LHCN-M2 (cell line): ENCODE measurements at places on chromosomes 5 and 9. TPM values are rescaled to one million over a fixed set of nuclear protein-coding genes. Genes with fewer than 3 reads are reported as not detected.

DNA sequence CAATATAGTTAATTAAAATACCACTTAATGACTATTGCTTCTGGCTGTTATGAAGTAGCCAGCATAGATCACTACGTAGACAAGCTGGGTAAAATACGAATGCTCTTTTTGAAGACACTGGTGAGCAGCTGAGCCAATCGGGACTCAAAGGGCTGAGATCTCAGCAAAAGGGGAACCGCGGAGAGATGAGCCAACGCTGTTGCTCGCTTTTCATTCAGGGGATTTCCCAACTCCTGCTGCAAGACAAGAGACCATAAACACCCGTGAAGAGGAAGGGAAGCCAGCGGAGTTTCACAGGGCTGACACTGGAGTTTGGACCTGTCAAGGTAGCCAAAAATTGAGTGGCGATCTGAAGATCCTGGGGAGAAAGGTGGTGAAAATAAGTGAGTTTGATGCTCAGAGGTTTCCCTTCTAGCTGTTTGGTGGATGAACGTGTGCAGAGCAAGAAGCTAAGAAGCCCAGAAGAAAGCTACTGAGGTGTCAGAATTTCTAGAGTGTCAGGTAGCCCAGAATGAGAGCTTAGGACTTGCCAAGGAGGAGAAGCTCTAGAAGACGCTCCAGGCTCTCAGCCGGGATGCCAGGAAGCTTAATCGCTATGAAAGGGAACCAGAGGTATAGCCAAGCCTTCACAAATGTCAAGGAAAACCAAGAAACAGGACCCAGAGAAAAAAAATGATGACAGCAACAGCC lies 79.6 kb upstream of the RNU6ATAC start:
- DNase-seq = no peak

GRCh38 chr9:94895668-94896067 lies 169.2 kb downstream of the AOPEP start:
- no peak for DNase-seq

- peak; percentile 62 for DNase-seq
Measured at GRCh38 chr9:128138001-128138400, 10.5 kb upstream of the PTGES2 start.

DNA sequence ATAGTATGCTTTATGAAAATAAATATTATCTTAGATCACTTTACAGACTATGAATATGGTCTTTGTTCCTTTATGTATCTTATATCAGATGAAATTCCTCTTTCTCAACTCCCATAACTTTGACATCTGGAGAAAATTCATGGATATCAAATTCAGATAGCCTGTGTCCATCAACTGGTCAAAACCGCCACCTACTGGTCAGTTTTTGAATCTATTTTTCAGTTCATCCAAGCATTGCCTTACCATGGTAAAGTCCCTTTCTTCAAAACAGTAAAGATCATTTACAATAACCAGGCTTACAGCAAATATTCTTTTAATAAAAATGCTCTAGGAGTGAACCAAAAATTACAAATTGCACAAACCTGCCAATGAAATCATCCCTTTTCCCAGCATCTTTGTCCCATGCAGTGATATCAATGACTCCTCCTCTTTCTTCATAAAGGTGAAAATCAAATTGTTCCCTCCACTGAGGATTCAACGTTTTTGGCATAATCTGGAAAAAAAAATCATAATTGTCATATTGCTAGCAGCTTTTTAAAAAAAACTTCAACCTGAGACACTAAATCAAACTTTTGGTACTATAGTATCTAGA lies 290.5 kb downstream of the SLF1 start:
- DNase-seq = peak; percentile 57

DNA sequence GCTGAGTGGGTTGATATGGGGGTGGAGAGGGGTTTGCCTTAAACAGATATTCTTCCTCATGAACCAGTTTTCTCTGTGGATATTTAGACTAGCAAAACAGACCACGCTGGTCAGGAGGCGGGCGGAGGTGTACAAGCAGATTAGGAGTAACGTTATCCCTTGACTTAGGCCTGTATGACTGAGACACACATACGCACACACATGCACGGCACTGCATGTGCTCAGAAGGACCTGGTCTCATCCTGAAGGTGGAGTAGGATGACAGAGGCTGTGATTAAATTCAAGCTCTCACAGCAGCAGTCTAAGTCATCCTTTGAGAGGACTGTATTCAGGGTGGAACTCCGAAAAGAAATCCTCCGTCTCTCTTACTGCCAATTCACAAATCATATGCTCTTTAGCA lies 209.7 kb downstream of the DIRAS2 start:
- no peak for DNase-seq

GRCh38 chr9:28319981-28320380 lies 746.7 kb upstream of the C9orf72 start:
- no peak for DNase-seq

DNA sequence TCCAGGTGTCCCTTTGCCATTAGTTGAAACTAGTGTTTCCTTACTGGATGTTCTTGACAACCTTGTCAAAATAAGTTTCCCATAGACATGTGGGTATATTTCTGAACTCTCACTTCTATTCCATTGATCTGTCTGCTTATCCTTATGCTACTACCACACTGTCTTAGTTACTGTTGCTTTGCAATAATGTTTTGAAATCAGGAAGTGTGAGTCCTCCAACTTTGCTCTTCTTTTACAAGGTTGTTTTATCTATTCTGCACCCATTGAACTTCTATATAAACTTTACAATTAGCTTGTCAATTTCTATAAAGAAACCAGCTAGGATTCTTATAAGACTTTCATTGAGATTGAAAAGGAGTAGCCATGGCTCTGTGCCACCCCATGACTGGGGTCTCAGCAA lies 24.3 kb downstream of the CD14 start:
- DNase-seq = no peak

GRCh38 chr5:76805821-76806505 lies 12.9 kb upstream of the F2RL1 start:
- DNase-seq = peak; percentile 97

DNA sequence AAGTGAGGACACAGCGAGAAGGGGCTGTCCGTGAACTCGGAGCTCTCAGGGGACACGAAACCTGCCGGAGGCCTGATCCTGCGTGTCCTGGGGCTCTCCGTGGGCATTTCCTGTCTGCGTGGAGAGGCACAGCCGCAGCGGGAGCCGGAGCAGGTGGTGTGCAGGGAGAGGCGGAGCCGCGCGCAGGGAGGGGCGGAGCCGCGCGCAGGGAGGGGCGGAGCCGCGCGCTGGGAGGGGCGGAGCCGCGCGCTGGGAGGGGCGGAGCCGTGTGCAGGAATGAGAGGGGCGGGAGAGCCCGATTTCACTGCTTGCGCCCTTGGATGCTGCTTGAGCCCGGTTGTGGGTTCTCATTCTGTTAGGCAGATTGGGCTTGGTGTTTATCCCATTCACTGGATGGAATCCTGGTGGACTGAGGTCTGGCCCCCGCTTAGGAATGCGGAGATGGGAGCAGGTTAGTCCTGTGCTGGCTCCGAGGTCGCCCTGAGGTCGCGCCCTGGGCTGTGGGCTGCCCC lies 26.7 kb downstream of the NDUFS6 start:
- DNase-seq = no peak

- DNase-seq = peak; percentile 61
Measured at GRCh38 chr5:181261320-181262049, 542 bp upstream of the TRIM52 start.

DNA sequence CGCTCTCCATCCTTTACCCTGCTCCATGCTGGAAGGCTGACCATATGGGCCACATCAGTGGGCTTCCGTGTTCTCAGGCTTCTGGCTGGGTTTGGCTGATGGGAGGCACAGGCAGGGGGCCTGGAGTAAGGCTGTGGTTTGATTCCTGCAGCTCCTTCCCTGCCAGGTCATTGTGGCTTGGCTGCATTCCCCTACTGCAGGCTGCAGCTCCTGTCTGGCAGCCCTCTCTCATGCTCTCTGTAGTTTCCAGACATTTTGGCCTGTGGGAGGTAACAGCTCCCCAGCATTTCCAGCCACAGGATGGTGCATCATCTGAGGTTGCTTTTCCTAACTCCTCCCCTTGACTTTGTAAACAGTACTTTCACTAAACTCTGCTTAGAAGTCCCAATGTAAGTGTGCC lies 102.0 kb upstream of the PTPN3 start:
- peak; percentile 55 for DNase-seq

DNA sequence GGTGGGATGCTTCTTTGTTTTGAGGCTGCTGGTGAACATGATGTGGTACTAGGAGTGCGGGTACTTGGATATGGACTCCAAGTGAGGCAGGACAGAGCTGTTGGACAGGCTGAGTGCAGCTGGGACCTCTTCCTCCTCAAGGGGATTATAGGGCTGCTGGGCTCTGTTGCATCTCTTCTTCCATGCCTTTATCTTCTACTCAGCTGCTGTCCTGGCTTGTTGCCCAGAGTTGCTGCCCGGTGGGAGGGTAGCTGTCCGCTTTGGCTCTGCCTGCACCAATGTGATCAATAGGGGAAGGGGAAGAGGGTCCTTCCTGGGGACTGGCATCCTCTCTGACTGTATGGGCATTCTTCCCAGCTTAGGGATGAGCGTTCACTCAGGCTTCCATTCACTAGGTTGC lies 1217.9 kb upstream of the ACO1 start:
- DNase-seq = no peak

DNA sequence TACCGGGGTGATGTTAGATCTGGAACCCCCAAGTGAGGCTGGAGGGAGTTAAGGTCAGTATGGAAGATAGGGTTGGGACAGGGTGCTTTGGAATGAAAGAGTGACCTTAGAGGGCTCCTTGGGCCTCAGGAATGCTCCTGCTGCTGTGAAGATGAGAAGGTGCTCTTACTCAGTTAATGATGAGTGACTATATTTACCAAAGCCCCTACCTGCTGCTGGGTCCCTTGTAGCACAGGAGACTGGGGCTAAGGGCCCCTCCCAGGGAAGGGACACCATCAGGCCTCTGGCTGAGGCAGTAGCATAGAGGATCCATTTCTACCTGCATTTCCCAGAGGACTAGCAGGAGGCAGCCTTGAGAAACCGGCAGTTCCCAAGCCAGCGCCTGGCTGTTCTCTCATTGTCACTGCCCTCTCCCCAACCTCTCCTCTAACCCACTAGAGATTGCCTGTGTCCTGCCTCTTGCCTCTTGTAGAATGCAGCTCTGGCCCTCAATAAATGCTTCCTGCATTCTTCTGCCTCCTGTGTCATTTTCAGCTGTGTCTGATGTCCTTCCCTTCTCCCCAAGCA lies 2.3 kb upstream of the MYOZ3 start:
- no peak for DNase-seq

DNA sequence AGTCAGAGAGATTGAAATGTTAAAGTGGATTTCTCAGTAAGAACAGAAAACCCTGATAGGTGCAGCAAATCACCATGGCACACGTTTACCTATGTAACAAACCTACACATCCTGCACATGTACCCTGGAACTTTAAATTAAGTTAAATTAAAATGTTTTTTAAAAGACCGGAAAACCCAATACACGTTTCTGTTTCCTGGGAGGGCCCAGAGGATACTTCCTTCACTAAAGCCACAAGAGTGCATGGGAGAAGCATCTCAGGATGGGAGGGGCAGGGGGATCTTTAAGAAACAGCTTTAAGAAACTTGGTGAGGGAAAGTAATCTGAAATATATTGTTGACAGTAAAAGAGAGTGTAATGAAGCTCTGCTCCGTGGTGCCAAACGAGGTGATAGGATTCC lies 164.7 kb upstream of the PTGER4 start:
- DNase-seq = no peak

DNA sequence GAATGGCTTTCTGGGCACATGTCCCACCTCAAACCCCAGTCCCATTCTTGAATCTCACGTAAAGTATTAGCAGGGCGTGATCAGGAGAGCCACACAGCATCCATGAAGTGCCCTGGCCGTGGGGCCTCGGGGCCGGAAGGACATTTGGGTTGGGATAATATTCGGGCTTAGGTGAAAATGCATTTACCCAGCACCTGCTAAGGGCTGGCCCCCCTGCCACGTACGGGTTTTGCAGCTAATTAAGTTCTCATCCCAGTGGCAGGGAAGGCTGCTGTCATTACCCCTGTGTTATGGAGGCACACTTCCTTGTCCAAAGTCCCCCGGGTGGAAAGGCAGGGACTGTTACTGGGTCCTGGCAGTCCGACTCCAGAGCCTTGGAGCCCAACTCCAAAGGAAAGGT lies 29.0 kb downstream of the ROPN1L start:
- no peak for DNase-seq

- peak; percentile 48 for DNase-seq
Measured at GRCh38 chr9:4887556-4887955, 94.8 kb downstream of the RCL1 start.

DNA sequence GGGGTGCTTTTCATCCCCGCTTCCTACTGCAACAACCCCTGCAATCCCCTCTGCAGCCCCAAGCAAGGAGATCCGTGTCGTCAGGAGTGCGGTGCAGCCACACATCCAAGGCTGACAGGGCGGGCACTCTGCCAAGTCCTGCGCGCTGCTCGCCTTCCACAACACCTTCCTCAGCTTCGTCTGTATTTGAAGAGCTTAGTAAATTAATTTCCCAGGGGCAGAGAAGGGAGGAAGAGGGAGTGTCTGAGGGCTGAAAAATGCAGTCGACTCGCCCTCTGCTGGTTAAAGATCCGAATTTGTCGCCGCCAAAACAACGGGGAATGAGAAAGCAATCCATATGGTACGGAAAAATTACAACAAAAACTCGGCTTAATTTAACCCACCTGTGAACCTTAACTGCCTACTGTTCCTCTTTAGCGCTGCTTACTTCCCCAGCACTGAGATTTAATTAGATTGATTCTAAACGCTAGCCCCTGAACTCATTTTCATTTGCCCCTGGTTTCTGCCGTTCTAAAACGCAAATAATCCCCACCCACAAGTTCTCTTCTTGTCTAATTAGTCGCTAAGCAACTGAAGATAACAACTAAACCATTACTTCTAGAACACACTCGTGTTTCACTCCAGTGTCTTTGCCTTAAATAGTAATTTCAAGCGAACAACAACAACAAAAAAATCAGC lies 10.9 kb upstream of the PCDHB1 start:
- no peak for DNase-seq

GRCh38 chr5:178224403-178224802 lies 8.2 kb downstream of the PHYKPL start:
- no peak for DNase-seq

DNA sequence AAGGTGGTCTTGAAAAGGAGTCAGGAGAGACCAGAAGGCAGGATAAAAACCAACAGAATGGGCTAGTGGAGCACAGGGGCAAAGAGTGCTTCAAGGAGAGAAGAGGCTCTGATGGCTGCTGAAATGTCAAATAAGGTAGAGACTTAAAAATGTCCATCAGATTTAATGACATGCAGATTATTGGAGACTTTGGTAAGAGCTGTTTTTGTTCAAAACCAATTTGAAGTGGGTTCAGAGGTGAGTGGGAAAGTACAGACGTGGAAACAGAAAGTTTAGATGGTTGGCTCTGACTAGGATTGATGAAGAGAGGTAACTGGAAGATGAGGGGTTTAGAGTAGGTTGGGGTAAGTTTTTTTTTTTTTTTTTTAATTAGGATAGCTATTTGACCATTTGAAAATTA lies 14.1 kb downstream of the SLC25A46 start:
- no peak for DNase-seq

GRCh38 chr5:124927735-124928134 lies 181.3 kb upstream of the ZNF608 start:
- DNase-seq = peak; percentile 86

ADAMTSL2 gene
- 0.32 TPM in 1 of 2 replicates, not detected in the other for total RNA-seq

PRRC2B gene
- total RNA-seq = 58.5 and 63.5 TPM in 2 replicates

OBP2B gene
- total RNA-seq = not detected in 2 replicates

IL5 gene
- total RNA-seq = not detected in 2 replicates

C5orf63 gene
- 2.5 and 2.8 TPM in 2 replicates for total RNA-seq

SMIM33 gene
- total RNA-seq = not detected in 2 replicates
